ENCODE measurements at places on chromosomes 7 and 10. TPM values are rescaled to one million over a fixed set of nuclear protein-coding genes. Genes with fewer than 3 reads are reported as not detected.

GRCh38 chr10:23342213-23342884, 2.2 kb downstream of the C10orf67 start:
- no peak for ATAC-seq

- ATAC-seq, result peak; percentile 84
Measured at GRCh38 chr10:121036431-121036830, 185.3 kb downstream of the WDR11 start.

DNA sequence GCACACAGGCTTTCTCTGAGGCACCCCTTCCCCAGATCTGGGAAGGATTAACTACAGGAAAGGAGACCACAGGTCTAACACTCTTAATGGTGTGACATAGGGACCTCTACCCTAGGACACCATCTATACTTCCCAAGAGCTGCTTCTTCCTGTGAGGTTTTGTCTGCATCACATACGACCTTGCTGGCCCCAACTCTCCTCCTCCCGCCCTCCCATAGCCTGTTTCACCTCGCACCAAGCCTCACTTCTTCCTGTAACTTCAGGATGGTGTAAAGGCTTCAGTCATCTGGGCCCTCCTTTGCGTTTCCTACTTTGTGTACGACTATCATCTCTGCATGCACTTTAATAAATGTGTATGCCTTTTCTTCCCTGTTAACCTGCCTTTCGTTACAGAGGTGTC, 274.3 kb downstream of the KLF6 start:
- no peak for ATAC-seq

DNA sequence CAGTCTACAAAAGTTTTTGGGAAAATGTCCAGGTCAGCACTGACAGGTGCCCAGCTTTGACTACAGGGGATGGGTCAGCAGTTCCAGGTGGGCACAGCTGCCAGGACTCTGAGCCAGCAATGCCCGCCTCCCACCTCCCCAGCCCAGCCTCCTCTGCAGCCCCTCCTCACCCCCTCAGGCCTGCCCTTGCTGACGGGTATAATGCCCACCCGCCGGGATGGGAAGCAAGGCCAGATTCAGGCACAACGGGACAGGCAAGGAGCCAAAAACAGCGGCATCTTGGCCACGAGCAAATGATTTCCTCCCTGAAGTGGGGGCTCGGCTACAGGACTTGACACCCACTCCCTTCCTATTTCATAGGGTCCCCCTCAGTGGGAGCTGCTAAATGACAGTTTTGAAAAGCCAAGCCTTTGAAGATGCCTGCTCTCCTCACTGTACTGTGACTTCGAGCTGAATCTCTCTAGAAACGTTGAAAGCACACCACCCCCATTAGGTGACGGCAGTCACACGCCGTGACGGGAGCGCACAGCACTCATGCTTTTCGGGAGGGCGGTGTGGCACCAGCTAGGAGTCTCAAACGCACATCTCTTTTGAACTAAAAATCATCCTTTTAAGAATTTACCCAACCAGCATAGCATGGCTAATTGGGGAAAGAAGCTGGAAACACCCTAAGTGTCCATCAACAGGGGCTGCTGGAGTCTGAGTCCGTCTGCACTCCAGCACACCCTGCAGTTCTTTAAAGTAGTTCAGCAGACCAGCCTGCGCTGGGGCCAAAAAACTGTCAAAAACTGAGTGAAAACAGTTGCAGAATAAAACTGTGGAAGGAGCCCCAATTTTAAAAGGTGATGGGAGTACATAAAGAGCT, 29.6 kb downstream of the MAD1L1 start:
- no peak for ATAC-seq

DNA sequence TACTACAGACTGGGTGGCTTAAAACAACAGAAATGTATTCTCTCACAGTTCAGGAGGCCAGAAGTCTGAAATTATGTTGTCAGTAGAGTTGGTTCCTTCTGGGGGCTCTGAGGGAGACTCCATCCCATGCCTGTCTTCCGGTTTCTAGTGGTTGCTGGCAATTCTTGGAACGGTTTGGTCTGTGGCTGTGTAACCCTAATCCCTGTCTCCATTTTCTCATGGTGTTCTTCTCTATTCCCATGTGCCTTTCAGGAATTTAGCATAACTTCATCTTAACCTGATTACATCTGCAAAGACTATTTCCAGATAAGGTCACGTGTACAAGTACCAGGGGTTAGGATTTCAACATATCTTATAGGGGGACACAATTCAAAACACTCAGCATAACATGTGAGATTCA, 73.2 kb downstream of the FAM241B start:
- no peak for ATAC-seq

DNA sequence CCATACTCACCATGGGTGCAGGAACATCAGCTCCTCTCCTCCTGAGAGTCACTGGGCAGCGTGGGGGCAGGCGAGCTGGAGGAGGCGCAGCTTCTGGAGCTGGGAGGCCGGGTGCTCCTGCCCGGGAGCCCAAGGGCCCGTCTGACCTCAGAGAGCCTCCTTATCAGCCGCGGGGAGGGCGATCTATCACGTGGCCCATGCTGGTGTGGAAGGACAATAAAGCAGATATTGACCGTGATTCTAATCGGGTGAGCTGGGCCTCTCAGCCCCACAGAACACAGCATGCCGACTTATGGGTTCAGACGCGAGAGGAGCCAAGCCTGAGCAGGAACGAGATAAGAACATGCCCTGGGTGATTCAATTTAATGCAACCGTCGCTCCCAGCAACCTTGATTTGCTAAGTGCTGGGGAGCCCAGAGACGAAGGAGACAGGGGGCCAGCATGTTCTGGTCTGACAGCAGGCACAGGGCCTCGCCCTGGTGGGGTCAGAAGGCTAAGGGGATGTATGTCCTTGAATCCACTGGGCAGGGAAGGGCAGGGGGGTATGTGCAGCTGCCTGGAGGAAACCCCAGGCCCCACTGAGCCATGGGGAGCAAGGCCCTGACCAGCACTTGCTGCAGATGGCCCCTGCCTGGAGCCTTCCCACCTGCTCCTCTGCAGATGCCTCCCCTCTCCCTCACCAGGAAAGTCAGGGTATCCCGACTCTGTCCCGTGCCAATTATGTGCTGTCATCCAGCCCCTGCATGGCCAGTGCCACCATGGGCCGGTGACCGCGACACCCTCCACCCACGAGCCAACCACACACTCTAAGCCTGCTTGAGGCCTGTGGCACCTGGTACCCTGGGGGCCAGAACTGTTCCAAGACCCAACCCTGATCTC, 95.3 kb upstream of the RET start:
- no peak for ATAC-seq

DNA sequence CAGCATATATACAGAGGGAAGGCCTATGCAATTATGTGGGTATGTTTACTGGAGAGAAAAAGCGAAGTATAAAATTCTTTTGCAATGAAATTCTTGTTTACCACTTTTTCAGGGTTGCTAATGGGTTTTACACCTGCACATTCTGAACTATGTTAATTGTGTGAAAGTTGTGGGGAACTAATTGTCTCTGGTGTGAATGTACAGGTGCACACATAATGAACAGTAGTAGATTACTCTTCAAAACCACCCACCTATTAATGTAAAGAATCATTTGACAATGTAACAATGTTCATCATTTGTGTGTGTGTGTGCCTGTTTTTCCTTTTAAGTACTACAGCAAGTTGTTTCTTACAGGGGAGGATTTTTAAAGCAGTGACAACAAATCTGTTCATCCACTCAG, 80.0 kb upstream of the FEZF1 start:
- no peak for ATAC-seq

DNA sequence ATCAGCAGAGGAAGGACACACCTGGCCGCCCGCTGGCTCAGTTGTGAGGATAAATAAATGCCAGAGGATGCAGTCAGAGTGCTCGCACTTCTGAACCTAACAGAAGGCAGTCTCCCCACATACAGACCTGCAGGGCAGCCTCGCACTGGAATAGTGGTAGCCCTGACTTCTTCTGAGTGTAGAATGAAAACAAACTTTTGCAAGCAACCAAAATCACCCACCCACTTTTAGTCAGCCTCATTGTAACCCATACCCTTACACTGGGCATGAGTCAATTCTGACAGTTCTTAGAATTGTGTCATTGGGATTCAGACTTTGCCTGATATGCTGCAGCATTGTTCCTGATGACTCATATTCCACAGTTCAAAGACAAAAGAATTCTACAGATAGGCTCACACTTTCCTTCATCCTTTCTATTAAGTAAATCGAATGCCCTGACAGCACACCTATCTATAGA, 167.0 kb upstream of the CDK1 start:
- ATAC-seq, result peak; percentile 92

- peak; percentile 3 for ATAC-seq
Measured at GRCh38 chr7:30136117-30136731, 1.4 kb downstream of the MTURN start.

GRCh38 chr7:81488210-81488609, 281.6 kb downstream of the HGF start:
- peak; percentile 73 for ATAC-seq

- ATAC-seq, result no peak
Measured at GRCh38 chr7:95632609-95633008, 36.3 kb upstream of the PDK4 start.

RPEL1 gene
- not detected for total RNA-seq

CBLL1 gene
- total RNA-seq, result 13.6 TPM

TAS2R3 gene
- total RNA-seq, result 0.96 TPM

ZNF800 gene
- total RNA-seq, result 17.6 TPM

COBL gene
- total RNA-seq, result 10.4 TPM
